ENCODE measurements at places on chromosomes 7 and 10. TPM values are rescaled to one million over a fixed set of nuclear protein-coding genes. Genes with fewer than 3 reads are reported as not detected.

The CFAP46 gene
- total RNA-seq, result 0.38 TPM

The AKR1B15 gene
- total RNA-seq, result not detected

The TAS2R16 gene
- total RNA-seq, result not detected

The IGF2BP3 gene
- 40.6 TPM for total RNA-seq

The DNAJC12 gene
- total RNA-seq, result 3.0 TPM

The FAM25C gene
- not detected for total RNA-seq

The ARHGEF35 gene
- 2.0 TPM for total RNA-seq

The EFCAB10 gene
- total RNA-seq, result not detected

The PNLIP gene
- total RNA-seq, result not detected

The LRRC17 gene
- 39.7 TPM for total RNA-seq

The CCL24 gene
- total RNA-seq, result not detected

The CACNA2D1 gene
- total RNA-seq, result 71.3 TPM

The KCNMA1 gene
- 9.8 TPM for total RNA-seq

The ANKRD61 gene
- 0.35 TPM for total RNA-seq

The CNPY4 gene
- total RNA-seq, result 34.4 TPM

The HOXA3 gene
- total RNA-seq, result not detected

The AKR1D1 gene
- not detected for total RNA-seq

The GIMAP2 gene
- total RNA-seq, result 0.60 TPM

The NUPR2 gene
- not detected for total RNA-seq

The GPC2 gene
- total RNA-seq, result 1.4 TPM

The OPALIN gene
- total RNA-seq, result not detected

The CALCR gene
- total RNA-seq, result not detected

The LEP gene
- total RNA-seq, result 0.94 TPM

The PLAC9 gene
- 24.6 TPM for total RNA-seq

The PDE1C gene
- 53.9 TPM for total RNA-seq

The SLC26A3 gene
- total RNA-seq, result not detected

The SH2B2 gene
- 0.70 TPM for total RNA-seq

The AGBL3 gene
- 1.2 TPM for total RNA-seq

The RBP3 gene
- under 0.01 TPM for total RNA-seq

The ZNF117 gene
- total RNA-seq, result 1.9 TPM

The STAG3 gene
- total RNA-seq, result 1.4 TPM

The TMEM270 gene
- not detected for total RNA-seq

The GIMAP6 gene
- not detected for total RNA-seq

The CPEB3 gene
- total RNA-seq, result 0.68 TPM

The OR2A7 gene
- 0.23 TPM for total RNA-seq

The GFRA1 gene
- 0.35 TPM for total RNA-seq

The NPY4R2 gene
- total RNA-seq, result 0.12 TPM

The PDGFA gene
- total RNA-seq, result 122 TPM

The OR2A1 gene
- total RNA-seq, result 0.08 TPM

The CYP26A1 gene
- total RNA-seq, result 0.08 TPM

The VAX1 gene
- not detected for total RNA-seq

The GBX1 gene
- total RNA-seq, result not detected

All from smooth muscle cell of the coronary artery (primary cell).